ENCODE measurements at places on chromosomes 7 and 10.

GRCh38 chr10:95745501-95745900 is 10.5 kb upstream of the ENTPD1 start:
- DNase-seq = no peak

DNA sequence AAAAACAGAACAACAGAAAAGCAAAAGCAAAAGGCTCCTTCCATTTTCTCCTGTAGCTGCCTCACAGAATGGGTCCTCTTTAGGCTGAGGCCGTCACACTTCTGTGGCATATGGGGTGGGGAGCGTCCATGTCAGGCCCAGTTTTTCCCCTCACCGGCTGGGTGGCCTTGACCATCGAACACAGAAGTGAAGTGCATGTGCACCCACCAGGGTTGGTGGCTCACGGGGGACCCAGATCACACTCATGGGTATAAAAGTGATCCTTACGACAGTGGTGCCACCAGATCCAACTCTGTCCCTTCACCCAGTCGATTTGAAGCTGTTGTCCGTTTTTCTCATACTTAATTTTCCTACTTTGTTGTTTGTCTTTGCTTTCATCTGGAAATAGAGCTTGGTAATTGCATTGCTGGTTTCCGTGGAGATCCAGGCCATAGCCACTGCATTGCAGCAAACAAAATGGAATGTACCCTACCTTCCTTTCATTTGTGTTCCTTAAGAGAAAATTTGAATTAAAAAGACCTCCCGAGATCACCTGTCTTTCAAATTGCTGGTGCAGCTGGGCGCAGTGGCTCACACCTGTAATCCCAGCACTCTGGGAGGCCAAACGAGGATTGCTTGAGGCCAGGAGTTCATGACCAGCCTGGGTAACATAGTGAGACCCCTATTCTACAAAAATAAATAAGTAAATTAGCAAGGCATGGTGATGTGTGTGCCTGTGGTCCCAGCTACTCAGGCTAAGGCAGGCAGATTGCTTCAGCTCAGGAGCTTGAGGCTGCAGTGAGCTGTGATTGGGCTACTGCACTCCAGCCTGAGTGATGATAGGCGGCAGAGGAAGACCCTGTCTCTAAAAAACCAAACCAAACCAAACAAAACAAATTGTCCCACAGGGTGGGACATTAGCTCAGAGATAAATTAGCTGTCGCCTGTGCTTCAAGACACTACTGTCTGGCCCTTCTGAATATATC is 10.7 kb upstream of the GJD4 start:
- no peak for DNase-seq

DNA sequence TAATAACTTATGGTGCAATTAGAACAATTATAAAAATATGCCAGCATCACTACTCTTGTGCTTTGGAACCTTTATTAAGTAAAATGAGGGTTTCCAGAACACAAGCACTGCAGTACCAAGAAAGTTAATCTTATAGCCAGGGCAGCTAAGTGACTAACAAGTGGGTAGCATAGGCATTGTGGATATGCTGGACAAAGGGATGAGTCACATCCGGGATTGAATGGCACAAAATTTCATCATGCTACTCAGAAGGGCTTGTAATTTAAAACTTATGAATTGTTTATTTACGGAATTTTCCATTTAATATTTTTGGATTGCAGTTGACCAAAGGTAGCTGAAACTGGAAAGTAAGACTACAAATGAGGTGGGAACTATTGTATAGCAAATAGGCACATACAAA is 250.6 kb downstream of the C7orf25 start:
- no peak for DNase-seq

DNA sequence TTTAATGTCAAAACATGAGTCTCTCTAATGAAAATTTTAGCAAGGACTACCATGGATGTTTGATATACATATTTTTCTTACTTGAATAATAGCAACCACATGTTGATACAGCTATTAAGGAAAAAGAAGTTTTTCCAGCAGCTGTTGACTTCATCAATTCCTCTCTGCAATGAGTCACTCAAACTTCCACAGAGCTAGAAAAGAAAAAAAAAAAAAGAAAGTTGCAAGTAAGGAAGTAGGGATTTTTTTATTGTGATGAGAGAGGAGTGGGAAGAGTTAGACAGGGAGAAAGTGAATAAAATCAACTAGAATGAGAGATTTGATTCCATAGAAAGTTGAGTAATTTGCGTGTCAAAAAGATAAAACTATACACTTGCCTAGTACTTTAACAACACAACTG is 46.2 kb downstream of the CAV1 start:
- no peak for DNase-seq

DNA sequence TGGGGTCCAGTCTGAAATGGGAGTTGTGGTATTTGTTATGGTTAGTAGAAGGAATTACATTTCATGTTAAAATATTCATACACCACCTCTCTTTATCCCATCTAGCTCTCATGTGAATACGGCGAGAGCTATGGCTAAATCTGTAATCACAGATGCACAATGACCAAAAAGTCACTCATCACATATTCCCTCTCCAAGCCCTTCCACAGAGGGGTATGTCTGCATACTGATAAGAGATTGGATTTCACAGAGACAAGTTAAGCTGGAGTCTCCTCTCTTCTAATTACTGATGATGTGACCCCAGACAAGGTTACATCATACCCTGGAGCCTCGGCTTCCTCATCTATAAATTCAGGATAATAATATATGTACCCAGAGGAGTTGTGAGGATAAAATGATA is 237.8 kb upstream of the RHOBTB1 start:
- DNase-seq = no peak

GRCh38 chr7:116949941-116950801 is 3.1 kb upstream of the ST7 start:
- DNase-seq = no peak

- no peak for DNase-seq
Observed at GRCh38 chr10:119353421-119353820, 146.1 kb downstream of the GRK5 start.

GRCh38 chr10:1957057-1957456 is 219.7 kb upstream of the ADARB2 start:
- no peak for DNase-seq

- no peak for DNase-seq
Observed at GRCh38 chr7:80247144-80247543, 112.5 kb downstream of the GNAI1 start.

- DNase-seq = no peak
Observed at GRCh38 chr10:117936566-117936965, 110.2 kb downstream of the RAB11FIP2 start.
